Eye (tissue), 1 donor: ENCODE measurements at places on chromosomes 13 and 19.

DNA sequence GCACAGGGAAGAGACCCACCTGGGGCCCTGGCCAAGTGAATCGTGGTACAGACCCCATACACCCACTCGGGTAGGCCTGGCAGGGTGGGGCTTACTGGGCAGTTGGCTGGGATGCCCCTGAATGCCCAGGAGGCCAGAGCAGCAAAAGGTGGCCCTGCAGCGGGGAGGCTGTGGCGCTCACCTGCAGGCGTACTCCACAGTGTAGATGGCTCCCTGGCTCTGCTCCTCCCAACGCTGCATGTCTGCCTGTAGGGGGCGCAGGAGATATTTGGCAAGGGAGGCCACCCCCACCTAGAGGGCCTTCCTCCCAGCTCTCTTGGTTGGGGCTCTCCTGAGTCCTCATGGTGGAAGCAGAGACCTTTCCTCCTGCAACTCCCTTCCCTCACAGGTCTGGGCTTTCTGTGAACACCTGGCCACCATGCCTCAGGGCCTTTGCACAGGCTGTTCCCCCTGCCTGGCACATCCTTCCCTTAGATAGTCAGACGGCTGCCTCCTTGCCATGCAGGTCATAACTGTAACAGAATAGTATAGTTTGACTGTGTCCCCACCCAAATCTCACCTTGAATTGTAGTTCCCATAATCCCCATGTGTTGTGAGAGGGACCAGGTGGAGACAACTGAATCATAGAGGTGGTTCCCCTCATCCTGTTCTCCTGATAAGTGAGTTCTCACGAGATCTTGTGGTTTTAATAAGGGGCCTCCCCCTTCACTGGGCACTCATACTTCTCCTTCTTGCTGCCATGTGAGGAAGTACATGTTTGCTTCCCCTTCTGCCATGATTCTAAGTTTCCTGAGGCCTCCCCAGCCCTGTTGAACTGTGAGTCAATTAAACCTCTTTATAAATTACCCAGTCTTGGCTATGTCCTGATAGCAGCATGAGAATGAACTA, 5.9 kb downstream of the BORCS8 start:
- DNase-seq, result peak; percentile 47

DNA sequence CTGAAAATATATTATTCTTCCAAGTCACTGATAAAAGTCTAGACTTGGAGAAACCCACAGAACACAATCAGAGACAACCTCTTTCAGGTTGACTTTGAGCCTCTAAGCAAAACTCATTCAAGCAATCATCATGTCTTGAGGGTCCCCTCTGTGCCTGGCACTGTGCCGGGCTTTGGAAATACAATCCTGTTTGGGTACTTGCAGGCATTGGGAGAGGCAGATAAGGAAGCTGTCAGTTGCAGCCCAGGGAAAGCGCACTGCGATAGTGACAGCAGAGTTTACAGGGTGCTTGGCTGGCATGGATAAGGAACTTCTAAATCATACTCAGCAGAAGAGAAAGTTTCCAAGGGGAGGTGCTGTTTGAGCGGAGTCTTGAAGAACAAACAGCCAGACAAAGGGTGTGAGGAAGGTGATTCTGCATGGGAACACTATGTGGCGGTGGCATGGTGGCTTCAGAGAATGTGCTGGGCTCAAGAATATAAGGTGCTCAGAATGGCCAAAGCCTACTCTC, 9.1 kb downstream of the SERP2 start:
- no peak for DNase-seq

DNA sequence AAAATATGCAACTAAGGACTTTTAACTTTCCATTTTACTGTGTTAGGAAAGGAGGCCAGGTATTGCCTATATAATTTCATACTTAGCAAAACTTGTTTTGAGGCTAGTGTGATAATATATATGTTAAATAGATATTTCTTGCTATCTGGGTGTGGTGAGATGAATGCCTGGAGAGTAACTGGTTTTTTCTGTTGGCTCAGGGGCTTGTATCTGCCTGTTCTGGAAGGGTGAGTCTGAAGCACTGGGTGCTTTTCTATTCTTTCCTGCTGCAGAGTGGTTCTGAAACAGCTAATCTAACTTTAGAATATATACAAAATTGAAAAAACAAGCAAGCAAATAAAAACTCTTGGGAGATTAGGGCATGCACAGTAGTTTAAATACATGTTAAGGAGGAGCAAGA, 64.6 kb upstream of the MYCBP2 start:
- DNase-seq, result no peak

DNA sequence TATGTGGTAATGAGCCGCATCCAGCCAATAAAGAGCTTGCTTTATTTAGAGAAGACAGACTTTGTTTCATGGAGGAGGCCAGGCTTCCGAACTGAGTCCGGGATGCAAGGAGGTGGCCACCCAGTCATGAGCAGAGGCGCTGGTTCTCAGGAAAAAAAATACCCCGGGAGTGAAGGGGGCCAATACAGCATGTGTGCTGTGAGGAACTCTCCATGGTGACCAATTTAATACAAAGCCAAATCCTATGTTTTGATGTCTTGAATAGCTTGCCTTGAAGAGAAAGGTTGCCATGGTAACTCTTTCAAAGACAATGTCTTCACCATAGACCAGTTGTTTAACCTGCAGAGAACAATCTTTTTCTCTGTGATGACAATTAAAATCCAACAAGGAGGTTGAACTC, 43.4 kb upstream of the PDCD5 start:
- DNase-seq, result peak; percentile 61

DNA sequence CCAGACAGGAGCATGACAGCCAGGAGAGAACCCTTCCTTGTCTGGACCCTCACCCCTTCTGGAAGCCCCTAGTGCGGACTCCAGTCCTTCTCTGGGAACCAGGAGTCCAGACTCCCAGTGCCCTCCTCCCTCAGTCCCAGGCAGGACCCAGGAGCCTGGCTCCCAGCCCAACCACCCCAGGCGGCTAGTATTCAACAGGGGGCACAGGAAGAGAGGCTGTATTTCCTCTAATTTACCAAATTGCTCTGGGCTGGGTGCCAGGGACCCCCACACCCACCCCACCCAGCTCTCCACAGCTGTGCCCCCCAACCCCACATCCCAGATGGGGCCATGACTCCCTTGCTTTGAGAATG, 3.3 kb downstream of the GRIN2D start:
- no peak for DNase-seq

- DNase-seq, result no peak
These were observed 10.6 kb downstream of the CYP4F11 start for GRCh38 chr19:15923702-15924101.

GRCh38 chr19:12840091-12841079, 2.1 kb downstream of the MAST1 start:
- peak; percentile 88 for DNase-seq

- no peak for DNase-seq
These were observed 1718.2 kb downstream of the EFNB2 start for GRCh38 chr13:104817271-104817670.

GRCh38 chr19:50486823-50487515, 10.3 kb upstream of the GARIN5A start:
- DNase-seq, result peak; percentile 61

DNA sequence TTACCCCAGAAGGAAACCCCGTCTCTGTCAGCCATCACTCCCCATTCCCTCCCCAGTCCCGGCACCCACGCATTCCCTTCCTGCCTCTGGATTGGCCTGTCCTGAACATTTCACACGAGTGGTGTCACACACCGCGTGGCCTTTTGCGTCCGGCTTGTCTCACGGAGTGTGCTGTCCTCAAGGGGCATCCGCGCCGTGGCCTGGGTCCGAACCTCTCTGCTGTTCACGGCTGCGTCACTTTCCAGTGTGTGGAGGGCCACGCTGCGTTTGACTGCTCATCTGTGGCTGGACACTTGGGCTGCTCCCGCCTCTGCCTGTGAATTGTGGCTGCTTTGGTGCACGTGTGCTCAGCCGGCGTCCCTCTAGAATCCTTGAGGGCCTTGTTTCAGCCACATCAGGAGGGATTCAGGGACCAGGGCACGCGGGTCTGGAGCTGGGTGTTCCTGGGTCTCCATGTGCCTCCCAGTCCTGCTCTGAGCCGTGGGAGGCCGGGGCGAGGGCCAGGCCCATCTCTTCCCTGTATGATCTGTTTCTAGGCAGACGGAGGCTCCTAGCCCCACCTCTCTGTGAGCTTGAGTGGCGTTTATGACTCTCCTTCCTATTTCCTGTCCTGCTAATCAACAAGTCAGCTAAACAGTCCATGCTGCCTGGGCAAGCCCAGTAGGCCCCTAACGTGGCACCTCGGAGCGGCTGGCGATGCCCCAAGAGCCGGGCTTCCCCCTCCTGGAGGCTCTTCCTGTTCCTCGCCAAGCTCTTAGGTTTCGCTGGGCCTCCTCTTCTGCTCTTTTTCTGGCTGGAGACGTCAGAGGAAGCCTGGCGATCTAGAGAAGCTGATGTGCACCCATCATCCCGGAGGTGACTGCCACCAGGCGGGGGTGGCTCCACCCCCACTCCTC, 8.1 kb downstream of the STK11 start:
- no peak for DNase-seq

- DNase-seq, result no peak
These were observed 8.2 kb downstream of the TPT1 start for GRCh38 chr13:45332831-45333219.

DNA sequence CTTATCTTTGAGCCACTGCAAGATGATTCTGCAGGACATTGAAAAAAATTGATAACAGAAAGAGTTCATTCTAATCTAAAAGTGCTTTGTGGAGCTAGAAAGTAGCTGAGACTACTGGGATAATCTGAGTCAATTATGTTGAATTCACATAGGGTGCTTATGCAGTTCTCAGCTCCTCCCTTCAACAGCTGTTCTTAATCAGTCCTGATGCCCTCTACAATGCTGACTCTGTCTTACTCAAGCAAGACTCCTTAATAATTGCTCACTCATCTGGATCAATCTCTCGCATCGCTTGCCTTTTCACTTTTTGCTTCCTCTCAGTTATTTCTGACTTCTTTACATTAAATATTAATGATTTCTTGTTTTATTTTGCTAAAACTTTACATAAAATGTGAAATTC, 182.1 kb downstream of the PCDH17 start:
- DNase-seq, result peak; percentile 85

DNA sequence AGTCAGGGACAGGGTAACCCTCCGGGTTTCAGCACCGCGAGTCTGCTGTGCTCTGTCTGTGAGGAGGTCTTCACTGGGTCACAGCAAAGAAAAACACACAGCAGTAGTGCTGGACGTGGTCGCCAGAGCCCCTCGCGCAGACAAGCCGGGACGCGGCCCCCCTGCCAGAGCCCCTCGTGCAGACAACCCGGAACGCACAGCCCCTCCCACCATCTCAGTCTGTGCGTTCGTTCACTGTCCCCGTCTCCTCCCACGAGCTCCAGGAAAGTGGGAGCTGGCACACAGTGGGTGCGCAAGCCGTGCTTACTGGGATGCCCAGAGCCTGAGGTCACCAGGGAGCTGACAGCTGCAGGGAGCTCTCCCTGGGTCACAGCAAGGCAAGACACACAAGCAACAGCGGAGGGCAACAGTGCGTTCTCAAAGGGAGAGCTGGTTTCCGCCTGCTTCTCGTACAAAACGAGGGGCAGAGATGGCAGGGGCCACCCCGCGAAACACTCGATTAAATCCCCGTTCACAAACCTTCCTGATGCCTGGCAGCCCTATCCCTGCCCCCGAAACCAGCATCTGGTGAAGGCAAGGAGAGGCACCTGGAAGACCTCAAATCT, 3.2 kb upstream of the PLPP2 start:
- peak; percentile 70 for DNase-seq

DNA sequence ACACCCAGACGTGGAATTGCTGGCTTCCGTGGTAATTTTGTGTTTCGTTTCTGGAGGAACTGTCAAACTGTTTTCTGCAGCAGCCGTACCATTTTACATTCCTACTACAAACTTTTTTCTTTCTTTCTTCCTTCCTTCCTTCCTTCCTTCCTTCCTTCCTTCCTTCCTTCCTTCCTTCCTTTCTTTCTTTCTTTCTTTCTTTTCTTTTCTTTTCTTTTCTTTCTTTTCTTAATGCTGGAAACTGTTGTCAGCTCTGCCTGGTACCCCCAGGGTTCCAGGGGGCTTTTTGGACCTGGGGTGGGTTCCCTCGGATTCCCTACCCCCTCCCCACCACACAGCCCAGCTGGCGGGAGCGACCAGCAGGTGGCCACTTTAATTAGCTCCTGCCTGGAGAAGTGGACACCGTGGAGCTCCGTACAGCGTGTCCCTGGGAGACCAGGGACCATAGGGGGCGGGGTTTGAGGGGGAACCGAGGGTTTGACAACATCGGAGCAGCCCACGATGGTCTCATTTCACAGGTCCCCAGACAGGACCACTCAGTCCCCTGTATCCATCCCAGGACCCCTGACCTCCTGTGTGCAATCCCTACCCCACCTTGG, 24.4 kb downstream of the CELF5 start:
- DNase-seq, result no peak
